Amniotic epithelial cell (primary cell): ENCODE measurements at places on chromosomes 4 and X.
A peak's percentile ranks its signal among the peaks of the same experiment; 100 is the strongest.

DNA sequence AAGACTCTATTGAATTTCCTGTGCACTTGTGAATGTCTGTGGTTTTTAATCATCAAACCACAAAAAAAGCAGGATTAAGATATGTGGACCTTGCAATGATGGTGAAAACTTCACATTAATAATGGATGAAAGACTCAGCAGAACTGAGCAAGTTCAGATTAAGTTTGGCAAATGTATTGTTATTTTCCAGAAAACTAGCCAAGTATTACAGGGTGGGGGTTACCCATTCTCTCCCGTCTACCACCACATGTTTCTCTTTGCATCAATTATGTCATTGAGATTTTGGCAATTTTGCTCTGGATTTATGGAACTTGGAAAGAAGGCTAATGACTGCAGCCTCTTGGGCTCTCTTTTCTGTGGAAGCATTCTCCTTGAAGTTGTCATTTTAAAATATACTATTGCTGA is 577.1 kb downstream of the ANKRD50 start:
- DNase-seq = peak; percentile 95

GRCh38 chr4:33886356-33886755 is 2358.0 kb downstream of the ARAP2 start:
- DNase-seq = no peak

DNA sequence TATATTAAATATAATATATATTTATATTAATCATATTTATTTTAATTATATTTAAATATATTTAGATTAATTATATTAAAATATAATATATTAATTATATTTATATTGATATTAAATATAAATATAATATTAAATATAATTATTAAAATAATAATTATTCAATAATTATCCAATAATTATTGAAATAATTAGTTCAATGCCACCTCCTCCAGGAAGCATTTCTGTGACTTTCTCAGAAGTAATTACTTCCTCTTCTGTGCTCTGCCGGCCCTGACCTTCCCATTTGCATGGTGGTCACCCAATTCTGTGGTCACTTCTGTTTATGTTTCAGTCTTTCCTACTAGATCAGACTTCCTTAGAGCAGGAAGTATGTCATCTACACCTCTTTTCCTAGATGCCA is 45.8 kb downstream of the EVC2 start:
- no peak for DNase-seq

- DNase-seq = peak; percentile 6
Observed at GRCh38 chrX:22360129-22360528, 87.4 kb downstream of the CBLL2 start.

- DNase-seq = no peak
Observed at GRCh38 chrX:11427453-11428071, 134.3 kb downstream of the AMELX start.

DNA sequence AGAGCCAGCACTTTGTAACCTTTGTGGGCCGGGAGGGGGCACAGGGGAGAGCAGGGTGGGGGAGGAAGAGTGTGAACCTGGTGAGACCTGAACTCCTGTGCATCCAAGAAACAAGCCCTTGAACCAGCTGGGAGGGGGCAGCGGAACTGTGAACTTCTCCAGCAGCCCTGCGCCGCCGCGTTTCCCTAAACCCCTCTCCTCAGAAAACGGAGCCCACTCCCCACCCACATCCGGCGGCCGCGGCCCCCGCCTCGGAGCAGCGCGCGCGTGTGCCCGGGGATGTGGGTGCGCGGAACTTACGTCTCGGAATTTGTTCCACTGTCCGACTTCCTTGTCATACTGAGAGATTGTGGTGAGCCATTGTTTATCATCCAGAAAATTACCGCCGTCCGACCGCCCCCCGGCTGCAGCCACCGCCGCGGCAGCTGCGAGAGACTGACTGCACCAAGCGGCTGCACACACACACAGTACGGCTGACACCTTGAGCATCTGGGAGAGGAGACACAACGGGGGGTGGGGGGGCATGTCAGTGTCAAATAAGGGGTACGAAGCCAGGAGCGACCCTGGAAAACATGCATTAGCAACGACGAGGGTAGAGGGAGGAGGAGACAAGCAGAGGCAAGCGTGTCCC is 494 bp downstream of the SPOCK3 start:
- DNase-seq = no peak

GRCh38 chr4:109499513-109499912 is 60.5 kb upstream of the MCUB start:
- no peak for DNase-seq

DNA sequence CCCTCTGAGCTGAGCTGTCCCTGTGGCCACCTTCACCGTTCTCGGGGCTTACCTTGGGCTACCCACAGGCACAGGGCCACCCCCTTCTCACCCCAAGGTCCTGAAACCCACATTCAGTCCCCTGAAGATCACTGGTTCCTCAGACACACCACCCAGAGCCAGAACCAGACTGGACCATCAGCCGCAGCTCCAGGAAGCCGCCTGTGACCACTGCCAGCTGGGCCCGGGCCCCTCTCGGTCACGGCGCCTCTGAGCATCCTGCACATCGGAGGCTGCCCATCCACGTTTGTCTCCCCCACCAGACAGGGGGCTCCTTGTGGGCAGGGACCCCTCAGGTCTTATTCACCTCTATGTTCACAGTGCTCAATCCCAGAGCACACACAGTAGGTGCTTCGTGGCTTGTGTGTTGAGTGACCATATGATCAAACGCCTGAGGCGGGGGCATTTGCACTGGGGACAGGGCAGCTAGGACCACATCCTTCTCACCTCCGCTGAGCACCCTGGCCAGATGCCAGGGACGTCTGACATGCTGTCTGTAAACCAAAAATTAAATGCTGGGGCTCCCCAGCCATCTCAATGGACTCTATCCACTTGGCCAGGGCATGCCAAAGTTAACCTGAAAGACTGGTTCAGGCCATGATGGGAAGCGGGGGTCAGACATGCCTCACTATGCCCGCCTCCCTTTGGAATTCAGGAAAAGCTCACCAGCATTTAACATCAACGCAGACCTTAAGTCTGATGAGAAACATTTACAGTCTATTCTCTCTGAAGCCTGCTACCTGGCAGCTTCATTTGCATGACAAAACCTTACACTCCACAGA is 109.4 kb upstream of the AFAP1 start:
- no peak for DNase-seq

DNA sequence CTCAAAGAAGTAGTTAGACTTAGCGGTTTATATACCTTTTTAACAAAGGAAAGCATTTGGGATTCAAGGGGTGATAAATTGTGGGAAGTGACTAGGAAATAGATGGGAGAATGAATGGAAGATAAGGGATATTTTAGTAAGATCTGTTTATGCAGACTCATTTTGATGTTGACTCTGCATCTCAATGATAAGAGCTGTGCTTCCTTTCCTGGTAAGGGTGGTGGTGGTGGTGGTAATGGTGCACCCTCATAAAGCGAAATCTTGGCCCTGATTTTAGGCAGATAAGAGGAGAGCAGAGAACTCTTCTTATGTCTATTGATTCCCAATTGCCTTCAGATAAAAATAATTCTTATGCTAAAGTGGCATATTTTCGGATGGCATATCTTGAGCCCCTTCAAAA is 197.1 kb downstream of the SPRY1 start:
- no peak for DNase-seq

- peak; percentile 25 for DNase-seq
Observed at GRCh38 chrX:85243761-85244449, at the start of the genes SATL1 and ZNF711. TSS of gene SATL1 (minus strand) at chrX:85243779. CDS start at chrX:85108968, 134,811 bp downstream. TSS of gene ZNF711 (plus strand) at chrX:85243991. CDS start at chrX:85247573, 3,582 bp downstream.

DNA sequence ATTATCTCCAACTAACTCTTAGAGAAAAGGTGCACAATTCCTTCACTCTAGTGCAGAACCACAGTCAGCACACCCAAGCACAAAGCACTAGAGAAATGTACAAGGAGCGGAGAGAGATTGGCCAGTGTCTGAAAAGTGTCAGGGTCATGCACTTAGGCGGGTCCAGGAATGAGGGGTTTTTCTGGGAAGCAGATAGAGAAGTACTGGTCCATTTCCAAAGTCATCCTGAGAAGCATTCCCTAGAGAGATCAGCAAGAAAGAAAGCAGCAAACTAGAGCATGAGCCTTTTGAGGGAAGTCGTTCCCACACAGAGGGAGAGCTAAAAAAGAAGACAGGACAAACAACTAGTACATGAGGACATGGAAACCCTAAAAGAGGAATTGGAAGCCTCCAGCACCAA is 168.1 kb upstream of the MAP3K15 start:
- peak; percentile 17 for DNase-seq

DNA sequence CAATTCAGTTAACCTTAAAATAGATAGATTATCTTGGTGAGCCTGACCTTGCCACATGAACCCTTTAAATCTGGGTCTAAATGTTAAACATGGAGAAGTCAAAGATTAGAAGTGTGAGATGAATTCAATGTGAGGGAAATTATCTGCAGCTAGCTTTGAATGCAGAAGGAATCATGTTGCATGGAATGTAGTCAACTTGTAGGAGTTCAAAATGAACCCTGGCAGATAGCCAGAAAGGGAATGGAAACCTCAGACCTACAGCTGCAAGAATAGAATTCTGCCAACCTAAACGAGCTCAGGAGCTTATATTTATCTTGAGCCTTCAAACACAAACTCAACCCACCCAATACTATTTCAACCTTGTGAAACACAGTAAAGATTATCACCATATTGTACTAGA is 632.5 kb downstream of the KCTD8 start:
- DNase-seq = peak; percentile 1
